Astrocyte (in vitro differentiated cells and primary cell): ENCODE measurements at places on chromosomes 7 and 10.

- no peak for DNase-seq
Observed at GRCh38 chr10:11393858-11394257, 217.6 kb downstream of the USP6NL start.

GRCh38 chr10:113434315-113434714 lies 118.5 kb upstream of the HABP2 start:
- no peak for DNase-seq

DNA sequence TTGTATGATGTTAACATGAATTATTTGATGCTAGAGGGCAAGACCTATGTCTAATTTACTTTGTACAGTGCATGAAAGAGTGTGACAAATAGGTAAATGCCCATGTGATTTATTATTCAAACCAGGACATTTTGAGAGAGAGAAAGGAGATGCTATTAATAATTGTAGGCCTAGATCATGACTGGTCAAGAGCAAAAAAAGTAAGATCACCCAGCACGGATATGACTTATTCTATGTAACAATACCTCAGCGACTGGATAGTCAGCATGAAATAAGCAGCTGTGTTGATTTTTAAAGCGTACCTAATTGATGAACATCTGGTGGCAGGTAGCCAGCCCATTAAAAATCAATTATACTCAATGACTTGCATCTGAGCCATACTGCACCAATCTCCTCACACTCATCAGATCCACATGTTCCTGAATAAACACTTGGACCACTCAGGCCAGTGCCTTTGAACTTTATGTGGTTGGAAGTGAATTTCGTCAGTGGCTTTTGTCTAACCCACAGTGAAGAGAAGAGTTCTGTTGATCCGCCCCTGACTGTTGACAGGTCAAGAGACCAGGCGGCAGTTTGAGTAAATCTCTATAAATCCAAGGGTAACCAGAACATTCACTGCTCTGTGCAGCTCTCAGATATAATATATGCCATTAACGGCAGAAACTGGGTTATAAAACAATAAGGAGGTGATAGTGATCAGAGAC lies 435.3 kb downstream of the MDFIC start:
- DNase-seq = peak; percentile 64

- no peak for DNase-seq
Observed at GRCh38 chr7:136717910-136718557, 150.4 kb upstream of the CHRM2 start.

- no peak for DNase-seq
Observed at GRCh38 chr7:125681508-125681907, 751.9 kb upstream of the POT1 start.

DNA sequence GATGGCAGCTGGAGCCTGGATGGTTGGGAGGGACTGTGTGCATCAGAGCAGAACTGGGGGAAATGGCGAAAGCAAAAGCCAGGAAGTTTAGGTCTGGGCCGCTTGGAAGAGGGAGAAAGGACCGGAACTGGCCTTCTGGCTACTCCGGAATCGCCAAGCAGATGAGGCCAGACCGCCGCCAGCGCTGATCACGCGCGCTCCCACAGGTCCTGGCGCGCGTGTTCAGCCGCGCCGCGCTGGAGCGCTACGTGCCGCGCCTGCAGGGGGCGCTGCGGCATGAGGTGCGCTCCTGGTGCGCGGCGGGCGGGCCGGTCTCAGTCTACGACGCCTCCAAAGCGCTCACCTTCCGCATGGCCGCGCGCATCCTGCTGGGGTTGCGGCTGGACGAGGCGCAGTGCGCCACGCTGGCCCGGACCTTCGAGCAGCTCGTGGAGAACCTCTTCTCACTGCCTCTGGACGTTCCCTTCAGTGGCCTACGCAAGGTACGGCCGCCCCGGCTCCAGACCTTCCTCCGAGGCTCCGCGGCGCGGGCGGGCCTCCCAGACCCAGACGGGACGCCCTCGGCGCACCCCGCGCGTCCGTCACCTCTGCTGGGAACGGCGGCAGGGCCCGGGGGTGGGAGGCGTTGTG lies 2.0 kb downstream of the CYP26C1 start:
- peak; percentile 28 for DNase-seq
